Stimulated activated CD4-positive, alpha-beta T cell treated with anti-CD3 and anti-CD28 coated beads, Interleukin-4, amount 100 ng/mL, for 1 hour (primary cell): ENCODE measurements at places on chromosomes 2 and 18.

- peak; percentile 8 for DNase-seq
These were observed 327 bp downstream of the LTBP1 start for GRCh38 chr2:32947076-32947483.

DNA sequence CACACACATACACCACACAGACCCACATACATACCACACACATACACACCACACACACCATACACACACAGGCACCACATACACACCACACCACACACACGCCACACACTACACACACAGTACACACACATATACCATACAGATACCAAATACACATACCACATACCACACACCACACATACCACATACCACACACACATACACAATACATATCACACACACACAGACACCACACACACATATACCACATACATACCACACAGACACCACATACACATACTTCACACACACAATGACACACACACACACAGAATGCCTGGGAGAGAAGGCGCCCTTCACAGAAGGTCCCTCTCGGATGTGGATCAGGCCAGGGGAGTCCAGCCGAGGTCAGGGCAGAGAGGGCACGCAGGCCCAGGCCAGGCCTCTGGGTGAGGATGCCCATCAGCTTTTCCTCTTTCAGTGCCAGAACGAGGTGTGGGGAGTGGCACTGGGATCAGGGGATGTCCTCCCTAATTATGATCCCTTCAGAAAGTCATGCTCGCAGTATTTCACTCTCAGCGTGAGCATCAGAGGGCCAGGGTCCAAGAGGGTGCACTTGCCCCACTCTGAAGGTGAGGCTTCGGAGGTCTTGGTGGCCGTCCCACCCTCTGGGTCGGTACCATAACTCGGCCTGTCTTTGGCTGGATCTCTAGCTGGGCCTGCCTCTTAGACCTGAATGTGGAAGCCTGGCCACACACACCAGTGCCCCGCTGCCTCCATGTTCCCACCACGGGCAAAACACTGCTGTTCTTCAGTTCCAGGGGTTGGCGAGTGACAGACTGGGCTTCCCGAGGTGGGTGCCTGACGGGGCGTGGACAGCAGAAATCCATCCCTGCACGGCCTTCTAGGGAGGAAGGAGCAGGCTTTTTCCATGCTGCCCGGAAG, 70.6 kb upstream of the ODC1 start:
- no peak for DNase-seq

GRCh38 chr18:25230658-25231326, 121.2 kb downstream of the ZNF521 start:
- no peak for DNase-seq

DNA sequence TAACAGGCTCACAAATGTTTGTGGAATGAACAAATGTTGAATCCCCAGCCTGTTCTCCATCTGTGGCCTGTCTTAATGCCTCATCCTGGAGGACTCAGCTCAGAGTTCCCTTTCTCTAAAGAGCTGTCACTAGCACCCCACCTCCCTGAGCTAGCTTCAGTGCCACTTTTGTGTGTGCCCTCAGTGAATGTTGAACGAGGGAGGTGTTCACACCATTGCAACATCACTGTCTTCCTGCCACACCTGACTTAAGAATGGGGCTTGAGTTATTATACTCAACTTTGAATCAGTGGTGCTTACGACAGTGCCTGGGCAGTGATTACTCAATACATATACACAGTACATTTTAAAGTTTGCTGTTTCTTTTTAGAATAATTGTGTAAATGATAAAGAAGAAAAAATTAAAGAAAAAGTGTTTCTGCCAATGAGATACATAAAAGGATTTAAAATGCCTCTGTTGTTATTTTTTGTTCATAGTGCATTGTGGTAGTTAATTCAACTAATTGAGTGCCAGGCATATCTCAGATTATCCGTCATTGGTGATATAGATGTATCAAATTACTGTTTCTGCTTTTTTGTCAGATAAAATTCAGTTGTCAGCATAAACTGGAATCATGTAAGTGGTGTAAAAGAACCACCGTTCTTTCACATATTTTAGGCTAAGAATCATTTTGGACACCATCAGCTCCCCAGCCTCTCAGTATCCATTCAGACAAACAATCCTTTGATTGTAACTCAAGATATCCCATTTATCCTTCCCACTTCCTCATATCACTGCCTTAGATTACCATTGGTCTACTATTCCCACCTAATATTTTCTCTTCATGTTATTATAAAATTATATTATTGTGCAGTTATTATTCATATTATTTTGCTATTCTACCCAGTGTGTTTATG, 304.7 kb downstream of the PTPRM start:
- DNase-seq: no peak

DNA sequence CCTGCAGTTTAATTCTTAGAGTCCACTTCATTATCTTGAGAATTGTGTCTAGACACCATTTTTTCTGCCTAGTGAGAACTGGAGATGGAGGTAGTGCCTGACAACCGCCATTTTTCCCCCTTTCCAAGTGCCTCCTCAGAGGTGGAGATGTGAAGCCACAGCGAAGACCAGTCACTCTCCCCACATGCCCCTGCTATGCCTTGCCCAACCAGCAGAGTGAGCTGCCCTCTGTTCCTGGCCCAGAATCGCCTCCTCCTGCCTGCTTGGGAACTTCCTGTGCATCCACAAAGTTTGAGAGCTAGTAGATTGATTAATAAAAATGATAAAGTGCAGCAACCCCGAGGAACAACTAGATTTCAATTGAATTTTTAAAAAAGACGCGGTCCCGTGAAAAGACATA, 123.3 kb downstream of the CLIP4 start:
- no peak for DNase-seq

DNA sequence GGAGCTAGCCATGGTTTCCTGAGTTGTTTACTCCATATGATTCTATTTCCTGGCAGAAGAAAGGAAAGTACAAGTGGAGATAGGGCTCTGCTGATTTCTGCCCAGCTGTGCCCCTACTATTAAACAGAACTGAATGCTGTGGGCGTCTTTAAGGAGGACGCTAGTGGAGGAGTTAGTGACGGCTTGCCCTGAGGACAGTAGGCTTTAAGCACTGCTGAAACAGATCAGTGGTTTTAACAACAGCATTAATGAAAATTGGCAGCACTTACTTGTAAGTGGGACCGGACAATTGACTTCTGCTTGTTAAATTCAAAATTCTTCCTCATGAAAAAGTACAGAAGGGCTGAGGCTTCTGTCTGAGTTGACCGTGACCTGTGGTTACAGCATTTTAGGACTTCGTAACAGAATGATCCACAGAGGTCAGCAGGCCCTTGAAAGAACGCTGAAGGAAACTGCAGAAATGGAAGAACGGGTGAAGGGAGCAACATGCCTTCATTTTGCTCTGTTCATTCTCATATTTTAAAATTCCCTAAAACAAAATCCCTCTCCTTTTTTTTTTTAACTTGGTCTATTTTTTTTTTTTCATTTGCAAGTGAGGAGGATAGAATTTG, 80.6 kb upstream of the CCDC195 start:
- no peak for DNase-seq

DNA sequence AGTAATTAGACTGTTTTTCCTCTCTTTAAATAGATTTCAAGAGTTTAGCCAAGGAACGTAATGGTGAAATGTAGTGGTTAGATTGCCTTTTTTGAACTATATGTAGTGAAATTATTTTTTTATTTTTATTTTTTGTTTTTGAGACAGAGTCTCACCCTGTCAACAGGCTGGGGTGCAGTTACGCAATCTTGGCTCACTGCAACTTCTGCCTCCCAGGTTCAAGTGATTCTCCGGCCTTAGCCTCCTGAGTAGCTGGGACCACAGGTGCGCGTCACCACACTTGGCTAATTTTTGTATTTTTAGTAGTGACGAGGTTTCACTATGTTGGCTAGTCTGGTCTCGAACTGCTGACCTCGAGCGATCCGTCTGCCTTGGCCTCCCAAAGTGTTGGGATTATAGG, 60.8 kb downstream of the BIRC6 start:
- no peak for DNase-seq

GRCh38 chr2:191451116-191451515, 205.9 kb downstream of the MYO1B start:
- no peak for DNase-seq

DNA sequence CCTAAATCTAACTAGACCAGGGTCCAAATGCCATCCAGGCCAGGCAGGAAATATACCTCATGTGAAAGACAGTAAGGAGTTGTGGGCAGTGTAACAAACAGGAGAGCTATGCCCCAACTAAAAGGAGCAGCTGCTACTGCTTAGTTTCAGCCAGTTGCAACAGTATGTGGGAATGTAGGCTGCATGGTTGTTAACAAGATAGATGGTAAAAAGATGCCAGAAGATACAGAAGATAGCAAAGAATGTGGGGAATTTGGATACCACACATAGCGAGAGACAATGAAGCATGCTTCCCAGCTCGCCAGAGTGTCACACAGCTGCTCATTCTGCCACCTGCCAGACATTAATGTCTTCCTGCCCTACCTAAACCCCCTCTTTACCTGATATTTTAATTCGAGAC, 39.4 kb upstream of the CYBRD1 start:
- no peak for DNase-seq

GRCh38 chr2:241350530-241350877, 5.6 kb upstream of the FARP2 start:
- no peak for DNase-seq

- no peak for DNase-seq
These were observed 38.6 kb downstream of the AGFG1 start for GRCh38 chr2:227510620-227510958.

GRCh38 chr18:55003695-55004094, 44.4 kb upstream of the CCDC68 start:
- no peak for DNase-seq

DNA sequence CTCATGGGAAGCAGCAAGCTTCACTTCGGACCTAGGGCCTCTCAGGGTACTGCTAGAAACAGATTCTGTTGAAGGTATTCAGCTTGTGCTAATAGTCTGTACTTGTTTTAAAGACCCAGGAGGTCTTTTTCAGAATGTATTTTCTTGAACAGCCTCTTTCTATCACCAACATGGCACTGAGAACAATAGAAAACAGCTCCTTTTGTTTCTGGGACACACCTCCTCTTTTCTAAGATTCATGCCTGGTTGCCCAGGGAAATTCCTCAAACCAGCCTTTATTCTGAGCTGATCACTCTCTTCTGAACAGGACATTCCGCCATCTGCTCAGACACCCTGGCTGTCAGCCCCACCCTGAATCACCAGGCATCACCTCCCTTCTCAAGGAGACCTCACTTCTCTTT, 389.6 kb downstream of the TGIF1 start:
- no peak for DNase-seq

DNA sequence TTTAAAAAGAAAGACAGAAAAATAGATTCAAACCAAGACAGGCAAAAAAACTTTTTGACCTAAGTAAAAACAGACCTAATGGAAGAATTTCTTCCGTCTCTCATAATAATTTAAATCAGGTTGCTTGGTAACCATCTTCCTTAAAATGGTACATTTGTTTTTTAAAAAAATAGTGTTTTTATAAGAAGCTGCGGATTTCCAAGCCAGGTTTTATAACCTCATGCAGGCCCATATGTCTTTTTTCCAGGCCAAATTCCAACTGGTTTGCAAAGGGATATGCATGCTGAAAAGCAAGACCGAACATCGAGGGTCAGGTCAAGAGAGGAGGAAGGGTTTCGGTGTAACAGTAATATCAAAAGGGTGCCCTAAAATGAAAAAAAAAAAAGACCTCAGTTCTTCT, 172.9 kb downstream of the MAIP1 start:
- no peak for DNase-seq

- DNase-seq: no peak
These were observed 75.2 kb upstream of the CD302 start for GRCh38 chr2:159873258-159873657.
